ENCODE measurements at places on chromosomes 3 and 15.

GRCh38 chr3:172283841-172284357 lies 164.4 kb downstream of the GHSR start:
- no peak for DNase-seq

- DNase-seq: peak; percentile 66
Measured at GRCh38 chr3:57069503-57069902, 9.0 kb downstream of the SPATA12 start.

DNA sequence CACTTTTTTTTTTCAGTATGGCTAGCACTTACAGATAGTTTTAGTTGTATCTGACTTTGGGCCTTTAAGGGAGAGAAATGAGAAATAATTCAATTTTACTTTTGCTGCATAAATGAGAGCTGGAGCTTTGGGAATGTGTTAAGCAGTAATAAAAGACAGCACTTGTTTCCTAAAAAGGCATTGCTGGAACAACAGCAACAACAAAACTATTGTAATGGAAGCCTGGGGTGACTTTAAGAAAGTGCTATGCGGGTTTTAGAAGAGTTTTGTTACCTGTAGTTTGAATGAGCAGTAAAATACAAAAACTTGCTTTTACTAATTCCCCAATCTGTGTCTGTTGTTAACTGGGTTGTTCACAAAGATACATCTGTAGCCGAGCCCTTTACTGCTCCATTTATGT lies 774.0 kb upstream of the ARPP21 start:
- no peak for DNase-seq

GRCh38 chr3:123419181-123419849 lies 29.6 kb downstream of the ADCY5 start:
- no peak for DNase-seq

DNA sequence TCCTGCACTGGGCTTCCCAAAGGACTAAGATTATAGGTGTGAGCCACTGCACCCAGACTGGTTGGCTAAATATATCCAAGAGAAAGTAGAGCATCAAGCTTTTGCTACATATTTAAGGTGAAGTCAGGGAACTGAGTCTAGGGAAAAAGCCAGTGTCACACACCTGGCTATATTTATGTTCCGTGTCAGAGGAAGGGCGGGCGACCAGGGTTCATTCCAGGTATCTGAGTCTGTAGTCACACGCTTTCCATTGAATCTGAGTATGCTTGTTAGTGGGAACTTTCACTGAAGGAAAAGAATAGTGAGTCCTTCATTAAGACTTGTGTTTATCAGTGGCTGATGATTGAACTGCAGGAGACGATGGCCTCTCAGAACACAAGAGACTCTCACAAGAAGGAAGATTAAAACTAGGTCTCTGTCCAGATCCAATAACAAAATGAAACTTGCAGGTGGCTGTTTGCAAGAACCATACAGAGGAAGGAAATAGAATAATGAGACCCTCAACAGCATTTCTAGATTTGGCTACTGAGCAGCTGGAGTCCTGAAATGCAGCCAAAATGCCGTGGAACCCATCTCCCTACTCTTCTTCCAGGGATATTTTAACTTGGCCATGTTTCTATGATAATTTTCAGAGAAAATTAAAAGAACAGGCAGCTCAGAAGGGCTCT lies 276.3 kb downstream of the THSD4 start:
- no peak for DNase-seq

DNA sequence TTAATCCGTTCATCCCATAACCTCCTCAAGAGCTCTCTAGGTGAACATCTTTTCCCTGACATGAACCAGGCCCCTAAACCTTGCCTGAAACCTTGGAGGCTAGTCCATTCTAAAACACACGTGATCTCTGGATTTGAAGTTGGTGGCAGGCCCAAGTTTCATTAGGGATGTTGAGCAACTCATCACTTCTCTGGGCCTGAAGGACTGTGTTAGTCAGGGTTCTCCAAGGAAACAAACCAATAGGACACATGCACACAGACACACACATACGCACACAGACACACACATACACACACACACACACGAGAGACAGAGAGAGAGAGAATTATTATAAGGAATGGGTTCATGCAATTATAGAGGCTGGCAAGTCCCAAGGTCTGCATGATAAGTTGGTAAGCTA lies 31.9 kb downstream of the ACAN start:
- no peak for DNase-seq

DNA sequence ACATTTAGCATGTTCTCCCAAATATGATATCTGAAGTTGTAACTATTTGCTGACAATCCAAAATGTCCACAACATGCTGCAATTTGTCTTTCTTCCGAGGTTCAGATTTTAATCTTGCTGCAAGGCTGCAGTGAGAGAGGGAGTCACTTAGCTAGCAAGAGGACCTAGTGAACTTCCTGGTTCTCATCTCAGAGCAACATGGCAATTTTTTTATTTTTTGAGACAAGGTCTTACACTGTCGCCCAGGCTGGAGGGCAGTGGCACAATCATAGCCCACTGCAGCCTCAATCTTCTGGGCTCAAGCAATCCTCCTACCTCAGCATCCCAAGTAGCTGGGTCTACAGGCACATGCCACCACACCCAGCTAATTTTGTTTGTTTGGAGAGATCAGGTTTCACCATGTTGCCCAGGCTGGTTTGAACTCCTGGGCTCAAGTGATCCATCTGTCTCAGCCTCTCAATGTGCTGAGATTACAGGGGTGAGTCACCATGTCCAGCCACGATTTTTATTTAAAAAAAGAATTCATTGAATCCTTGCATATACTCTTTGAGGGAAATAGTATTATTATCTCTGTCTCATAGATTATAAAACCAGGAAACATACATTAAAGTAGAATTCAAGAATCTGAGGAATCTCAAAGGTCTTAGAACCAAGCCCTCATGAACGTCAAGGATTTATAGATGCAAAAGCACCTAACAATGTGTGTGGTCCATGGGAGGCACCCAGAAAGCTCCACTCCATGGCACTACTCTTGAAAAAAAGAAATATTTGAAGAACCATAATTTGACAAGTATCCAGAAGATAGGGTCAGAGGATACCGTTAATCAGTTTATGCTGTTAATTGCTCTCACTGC lies 9.1 kb downstream of the HDC start:
- DNase-seq: no peak

- no peak for DNase-seq
Measured at GRCh38 chr3:31743331-31744089, 210.8 kb downstream of the STT3B start.

DNA sequence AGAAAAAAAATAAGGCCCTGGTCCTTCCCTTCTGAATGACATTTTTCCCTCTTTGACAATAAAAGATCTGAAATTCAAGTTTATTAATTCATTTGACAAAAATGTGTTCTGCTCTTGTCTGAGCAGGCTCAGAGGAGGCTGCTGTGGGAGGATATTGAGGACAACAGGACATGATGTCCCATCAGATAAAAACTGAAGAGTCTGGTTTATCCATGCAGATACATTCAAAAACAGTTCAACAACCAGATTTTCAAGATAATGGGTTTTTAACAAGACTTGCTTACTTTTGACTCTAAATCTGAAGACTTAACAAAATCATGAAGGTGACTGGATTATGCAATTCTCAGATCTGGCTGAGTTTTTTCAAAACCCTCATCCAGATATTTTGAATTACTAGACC lies 36.9 kb upstream of the STRIT1 start:
- no peak for DNase-seq

- DNase-seq: peak; percentile 67
Measured at GRCh38 chr3:63818282-63819150, 583 bp upstream of the C3orf49 start.

DNA sequence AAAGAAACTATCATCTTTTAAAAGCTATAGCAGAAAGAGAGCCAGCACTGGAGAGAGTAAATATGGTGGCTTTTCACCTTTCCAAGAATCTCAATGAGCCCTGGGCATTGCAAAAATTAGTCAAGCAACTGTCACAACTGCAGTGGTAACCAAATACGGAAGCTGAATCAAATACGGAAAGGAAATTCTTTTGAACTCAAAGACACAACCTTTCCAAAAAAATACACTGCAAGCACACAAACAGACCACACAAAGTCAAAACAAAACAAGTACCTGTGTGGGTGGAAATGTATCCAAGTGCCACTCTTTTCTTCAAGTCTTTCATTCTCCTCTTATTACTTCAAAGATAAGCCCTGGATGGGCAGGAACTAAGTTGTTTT lies 17.6 kb downstream of the VGLL4 start:
- DNase-seq: no peak

GRCh38 chr3:117665296-117665695 lies 955.7 kb downstream of the TUSC7 start:
- no peak for DNase-seq

GRCh38 chr15:81724536-81724935 lies 321.3 kb downstream of the MEX3B start:
- no peak for DNase-seq

DNA sequence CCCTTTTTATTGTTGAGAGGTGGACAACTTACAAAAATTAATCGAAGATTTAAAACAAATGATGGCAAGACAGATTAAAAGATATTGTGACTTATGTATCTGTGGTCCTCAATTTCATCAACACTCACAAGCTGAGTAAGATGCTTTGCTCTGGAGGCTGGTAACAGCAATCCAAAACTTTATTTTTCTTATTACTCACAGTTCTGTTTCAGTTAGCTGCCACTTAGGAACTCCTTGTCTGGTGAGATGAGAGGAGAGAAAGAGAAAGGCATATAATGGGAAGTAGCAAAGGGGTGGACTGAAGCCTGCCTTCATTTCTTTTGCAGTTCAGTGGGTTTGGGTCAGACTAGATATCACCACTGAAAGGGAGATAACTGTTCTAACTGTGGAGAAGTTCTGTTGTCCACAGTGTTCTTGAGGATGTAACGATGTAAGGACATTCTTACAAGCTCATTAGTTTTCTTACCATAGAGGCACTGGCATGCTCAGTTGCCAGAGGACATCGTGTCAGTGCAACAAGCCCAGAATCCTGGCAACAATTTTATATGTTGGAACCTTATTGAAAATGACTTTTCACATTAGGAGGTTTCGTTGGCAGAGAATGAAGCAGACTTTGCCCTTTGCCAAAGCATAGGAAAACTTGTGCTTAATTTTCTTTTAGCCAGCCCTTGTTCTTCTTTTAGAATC lies 93.6 kb downstream of the PLCL2 start:
- no peak for DNase-seq

- no peak for DNase-seq
Measured at GRCh38 chr15:80483725-80484161, 79.6 kb downstream of the ARNT2 start.

GRCh38 chr15:89621547-89621946 lies 33.7 kb downstream of the KIF7 start:
- no peak for DNase-seq

DNA sequence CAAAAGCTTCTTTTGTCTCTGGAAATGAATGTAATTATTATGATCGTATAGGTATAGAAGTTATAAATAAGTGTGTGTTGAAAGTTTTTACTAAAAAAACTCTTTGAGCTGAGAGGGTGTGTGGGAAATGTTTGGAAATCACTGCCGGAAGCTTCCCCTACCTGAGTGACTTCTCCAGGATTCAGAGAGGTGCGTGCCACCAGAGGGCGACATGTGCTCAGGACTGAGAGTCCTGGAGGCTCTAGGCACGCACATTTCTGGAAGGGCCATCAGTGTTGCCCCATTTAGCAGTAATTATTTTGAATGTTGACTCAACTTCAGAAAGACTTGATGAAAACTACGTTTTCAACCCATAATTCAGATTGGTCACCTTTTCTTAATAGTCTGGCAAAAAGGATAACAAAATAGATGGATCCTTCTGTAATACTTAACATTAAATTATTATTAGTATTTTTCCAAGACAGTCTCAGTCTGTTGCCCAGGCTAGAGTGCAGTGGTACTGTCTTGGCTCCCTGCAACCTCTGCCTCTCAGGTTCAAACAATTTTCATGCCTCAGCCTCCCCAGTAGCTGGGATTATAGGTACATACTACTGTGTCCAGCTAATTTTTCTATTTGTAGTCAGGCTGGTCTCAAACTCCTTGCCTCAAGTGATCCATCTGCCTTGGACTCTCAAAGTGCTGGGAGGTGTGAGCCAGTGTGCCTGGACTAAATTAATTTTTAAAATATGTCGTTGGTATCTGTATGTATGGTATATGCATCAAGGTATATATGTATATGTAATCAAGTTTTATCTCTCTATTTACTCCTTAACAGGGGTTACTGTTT lies 34.5 kb downstream of the GPR171 start:
- DNase-seq: peak; percentile 61

GRCh38 chr3:150599611-150600297 lies 3.4 kb upstream of the SELENOT start:
- no peak for DNase-seq
